ENCODE measurements at places on chromosomes 16 and 17.

DNA sequence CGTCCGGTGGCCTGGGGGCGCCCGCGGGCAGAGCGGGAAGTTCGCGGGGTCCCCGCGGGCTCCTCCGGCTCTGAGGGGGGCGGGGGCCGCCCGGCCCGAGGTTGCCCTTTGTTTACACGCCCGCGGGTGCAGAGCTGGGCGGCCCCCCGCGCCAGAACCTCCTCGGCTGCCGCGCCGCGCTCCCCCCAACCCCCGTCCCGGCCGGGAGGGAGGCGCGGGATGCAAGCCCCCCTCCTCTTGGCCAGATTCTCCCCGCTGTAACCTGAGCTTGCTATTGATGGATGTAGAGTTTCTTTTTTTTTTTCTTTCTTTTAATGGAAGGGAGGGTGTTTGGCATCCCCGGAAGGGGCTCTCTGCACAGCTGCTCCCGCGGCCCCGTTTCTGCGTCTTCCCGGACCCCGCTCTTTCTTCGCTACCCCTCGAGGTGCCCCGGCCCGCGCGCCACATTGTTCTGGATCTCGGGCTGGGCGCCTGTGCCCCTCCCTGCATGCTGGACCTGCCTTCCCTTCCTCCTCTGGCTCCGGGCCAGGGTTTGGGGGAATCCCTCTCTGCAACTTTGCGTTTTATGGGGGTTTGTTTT is 646 bp downstream of the CBX2 start:
- DNase-seq = no peak

GRCh38 chr16:84156342-84156784 is 11.3 kb downstream of the DNAAF1 start:
- no peak for DNase-seq

DNA sequence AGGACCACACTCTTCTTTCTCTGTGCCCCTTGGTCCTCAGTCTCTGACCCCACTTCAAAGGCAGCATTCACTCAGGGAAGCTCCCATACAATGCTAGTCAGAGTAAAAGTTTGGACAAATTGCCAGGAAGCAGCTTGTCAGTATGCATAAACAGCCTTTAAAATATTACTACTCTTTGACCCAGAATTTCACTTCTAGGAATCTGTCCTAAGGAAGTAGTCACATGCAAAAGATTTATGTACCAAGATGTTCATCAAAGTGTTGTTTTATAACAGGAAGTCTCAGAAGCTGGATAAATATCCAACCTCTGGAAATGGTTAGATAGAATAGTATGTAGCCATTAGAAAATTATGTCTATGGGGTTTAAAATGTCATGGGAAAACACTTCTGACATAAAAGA is 31.0 kb downstream of the MAPT start:
- no peak for DNase-seq

GRCh38 chr17:77147357-77147801 is 6.6 kb downstream of the SEC14L1 start:
- no peak for DNase-seq

DNA sequence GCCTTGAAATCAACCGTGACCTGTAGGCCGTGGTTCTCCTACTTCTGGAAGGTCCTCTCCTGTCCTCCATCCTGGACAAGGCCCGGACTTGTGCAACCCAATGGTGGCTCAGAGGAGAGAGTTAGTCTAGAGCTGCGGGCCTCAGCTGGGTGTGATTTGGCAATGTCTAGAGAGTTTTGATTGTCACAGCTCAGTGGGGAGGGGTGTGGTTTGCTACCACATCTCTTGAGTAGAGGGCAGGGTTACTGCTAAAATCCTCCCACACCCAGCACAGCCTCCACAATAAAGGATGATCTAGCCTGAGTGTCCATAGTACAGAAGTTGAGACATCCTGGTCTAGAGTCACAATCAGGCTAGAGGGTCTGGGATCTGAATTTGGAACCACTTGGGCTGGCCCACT is 40.3 kb downstream of the MYH13 start:
- DNase-seq = no peak

- DNase-seq = no peak
Observed at GRCh38 chr17:80755650-80756405, 211.2 kb downstream of the RPTOR start.

GRCh38 chr17:550041-550398 is 164.6 kb downstream of the VPS53 start:
- DNase-seq = no peak

GRCh38 chr16:89693931-89694783 is 7.3 kb downstream of the SPATA2L start:
- DNase-seq = no peak

DNA sequence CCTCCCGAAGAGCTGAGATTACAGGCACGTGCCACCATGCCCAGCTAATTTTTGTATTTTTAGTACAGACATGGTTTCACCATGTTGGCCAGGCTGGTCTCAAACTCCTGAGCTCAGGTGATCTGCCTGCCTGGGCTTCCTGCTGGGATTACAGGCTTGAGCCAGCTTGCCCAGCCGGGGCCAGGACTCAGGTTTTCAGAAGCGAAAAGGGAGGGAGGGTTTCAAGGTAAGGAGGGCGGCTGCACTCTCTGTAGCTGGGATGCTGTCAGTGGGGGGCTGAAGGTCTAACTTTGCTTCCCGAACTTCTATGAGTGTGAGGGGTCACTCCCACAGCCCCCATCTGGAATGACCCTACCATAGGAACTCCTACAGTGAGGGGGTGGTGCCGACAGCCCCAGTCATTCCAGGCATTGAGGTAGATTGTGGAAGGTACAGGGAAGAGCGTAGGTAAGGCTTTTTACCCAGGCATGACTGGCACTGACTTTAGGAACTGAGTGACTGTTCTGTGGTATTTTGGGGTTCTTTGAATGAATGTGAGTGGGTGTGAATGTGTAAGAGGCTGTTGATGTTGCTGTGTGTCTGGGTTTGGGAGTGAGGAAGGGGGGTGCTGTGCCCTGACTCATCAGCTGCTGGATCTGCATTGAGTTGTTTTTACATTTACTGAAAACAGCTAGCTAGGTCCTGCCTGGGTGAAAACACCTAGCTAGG is 3.8 kb upstream of the C1QL1 start:
- DNase-seq = no peak

- DNase-seq = no peak
Observed at GRCh38 chr17:80374732-80375585, 40.0 kb upstream of the ENDOV start.

GRCh38 chr17:80352991-80353665 is 61.8 kb upstream of the ENDOV start:
- DNase-seq = no peak

- DNase-seq = no peak
Observed at GRCh38 chr17:33112763-33113162, 121.1 kb downstream of the SPACA3 start.

DNA sequence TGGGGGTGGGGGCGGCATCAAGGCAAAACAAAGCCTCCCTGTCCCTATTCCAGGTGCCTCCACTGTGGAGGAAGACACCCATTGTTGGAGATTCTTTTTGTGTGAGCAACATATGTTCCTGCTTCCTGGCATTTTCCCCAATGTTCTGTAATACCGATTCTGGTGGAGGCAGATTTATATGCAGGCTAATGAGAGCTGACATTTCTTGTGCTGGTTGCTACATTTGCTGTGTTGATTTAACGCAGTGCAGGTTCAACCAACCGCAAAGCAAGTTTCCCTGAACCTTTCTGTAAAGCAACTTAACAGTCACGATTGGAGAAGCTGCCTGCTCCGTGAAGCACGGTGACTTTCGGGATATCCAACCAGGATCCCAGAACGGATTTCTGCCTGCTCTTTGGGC is 260.5 kb downstream of the CBLN1 start:
- DNase-seq = no peak

DNA sequence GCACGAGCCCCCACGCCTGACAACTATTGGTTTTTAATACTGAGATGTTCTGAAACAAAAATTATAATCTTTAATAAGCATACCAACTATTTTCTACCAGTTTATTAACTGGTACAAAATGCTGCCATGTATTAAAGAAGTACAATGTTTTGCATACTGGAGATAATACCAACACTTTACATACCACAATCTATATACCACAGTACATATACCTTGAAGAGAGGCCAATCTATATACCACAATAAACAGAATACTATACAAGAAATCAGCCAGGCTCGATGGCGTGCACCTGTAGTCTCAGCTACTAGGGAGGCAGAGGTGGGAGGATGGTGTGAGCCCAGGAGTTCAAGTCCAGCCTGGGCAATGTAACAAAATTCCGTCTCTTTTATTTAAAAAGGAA is 9.9 kb downstream of the GPATCH8 start:
- DNase-seq = no peak

GRCh38 chr17:30543456-30543855 is 66.2 kb downstream of the GOSR1 start:
- no peak for DNase-seq

- DNase-seq = no peak
Observed at GRCh38 chr17:77432742-77433141, 292.0 kb downstream of the SEC14L1 start.

- no peak for DNase-seq
Observed at GRCh38 chr16:80166082-80166481, 374.7 kb upstream of the DYNLRB2 start.

- DNase-seq = no peak
Observed at GRCh38 chr17:2218426-2218825, 85.2 kb downstream of the SMG6 start.

GRCh38 chr16:67539271-67539670 is 10.6 kb downstream of the RIPOR1 start:
- no peak for DNase-seq

DNA sequence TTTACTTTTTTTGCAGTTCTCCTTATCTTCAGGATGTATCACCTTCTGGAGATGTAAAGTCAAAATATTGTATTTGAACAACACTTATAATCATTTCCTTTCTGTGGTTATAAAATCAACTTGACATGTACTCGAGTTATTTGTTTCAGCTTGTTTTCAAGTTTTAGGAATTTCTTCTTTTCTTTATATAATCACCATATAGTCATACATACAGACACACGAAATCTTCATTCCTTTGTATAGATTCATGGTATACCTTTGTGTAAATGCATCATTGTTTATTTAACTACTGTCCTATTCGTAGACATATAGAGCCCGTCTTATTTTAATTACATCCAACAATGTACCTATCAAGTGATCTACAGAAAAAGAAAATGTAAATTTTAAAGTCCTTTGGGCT is 40.1 kb downstream of the CMC2 start:
- no peak for DNase-seq

DNA sequence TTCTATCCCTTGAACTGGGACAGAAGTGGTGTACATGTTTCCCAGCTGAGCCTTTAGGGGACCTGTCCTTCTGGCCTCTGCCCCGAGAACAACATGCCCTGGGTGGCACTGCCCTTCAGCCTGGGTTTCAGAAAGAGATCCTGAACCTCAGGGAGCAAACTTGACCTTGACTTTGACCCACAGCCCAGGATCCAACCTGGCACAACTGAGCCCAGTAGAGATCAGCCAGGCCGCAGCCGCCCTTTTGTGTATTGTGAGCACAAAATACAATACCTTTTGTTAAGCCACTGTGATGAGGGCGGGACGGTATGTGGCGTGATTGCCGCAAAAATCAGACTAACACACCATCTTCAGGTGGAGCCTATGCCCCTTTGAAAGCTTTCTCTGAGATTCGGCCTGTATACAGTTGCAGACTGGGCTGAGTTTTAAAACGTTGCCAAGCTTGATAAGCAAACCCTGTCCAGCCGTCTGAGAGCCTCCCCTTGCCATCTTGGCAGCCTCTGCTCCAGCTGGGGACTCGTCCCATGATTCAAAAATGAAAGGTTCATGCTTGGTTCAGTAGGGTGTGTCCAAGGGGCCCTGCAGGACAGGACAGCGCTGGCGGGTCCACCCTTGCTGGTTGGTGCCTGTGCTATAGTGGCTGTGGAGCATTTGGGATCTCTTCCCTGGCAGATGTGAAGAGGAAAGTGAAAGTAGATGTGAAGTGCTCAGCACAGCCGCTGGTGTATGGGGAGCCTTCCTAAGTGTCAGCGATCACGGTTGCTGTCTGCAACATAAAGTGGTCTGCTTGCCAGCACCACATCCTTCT is 40.3 kb downstream of the FOXL1 start:
- no peak for DNase-seq

DNA sequence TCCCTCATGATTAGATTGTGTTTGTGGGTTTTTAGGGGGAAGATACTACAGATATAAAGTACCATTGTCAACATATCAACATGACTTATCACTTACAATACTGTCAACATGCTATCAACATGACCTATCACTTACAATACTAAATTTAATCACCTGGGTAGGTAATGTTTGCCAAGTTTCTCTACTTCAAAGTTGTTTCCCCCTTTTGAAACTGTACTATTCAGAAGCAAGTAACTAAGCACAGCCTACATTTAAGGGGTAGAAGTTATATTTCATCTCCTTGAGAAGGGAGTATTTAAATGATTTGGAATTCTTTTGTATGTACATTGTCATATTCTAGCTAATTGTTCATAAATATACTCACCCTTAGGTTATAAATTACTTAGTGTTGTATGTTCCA is 68.7 kb downstream of the TRIM37 start:
- no peak for DNase-seq

DNA sequence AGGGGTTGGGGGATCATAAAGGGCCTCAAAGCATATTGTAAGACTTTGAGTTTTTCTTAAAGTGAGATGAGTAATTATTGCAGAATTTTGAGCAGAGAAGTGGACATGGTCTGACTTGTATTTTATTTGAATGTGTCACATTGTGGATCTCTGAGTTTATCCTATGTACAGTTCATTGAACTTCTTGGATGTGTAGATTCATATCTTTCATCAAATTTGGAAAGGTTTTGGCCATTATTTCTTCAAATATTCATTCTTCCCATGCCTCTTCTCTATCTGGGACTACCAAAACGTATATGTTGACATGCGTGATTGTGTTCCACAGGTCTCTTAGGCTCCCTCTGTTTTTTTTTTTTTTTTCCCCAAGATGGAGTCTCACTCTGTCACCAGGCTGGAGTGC is 14.3 kb upstream of the DLX3 start:
- DNase-seq = no peak

- DNase-seq = no peak
Observed at GRCh38 chr17:42453439-42453838, 5.2 kb upstream of the ATP6V0A1 start.

- DNase-seq = no peak
Observed at GRCh38 chr16:30669026-30669902, 11.0 kb downstream of the FBRS start.

GRCh38 chr17:48520631-48521079 is 10.2 kb downstream of the HOXB1 start:
- DNase-seq = no peak

- DNase-seq = no peak
Observed at GRCh38 chr16:84753412-84754326, 53.9 kb downstream of the USP10 start.
